ENCODE measurements at places on chromosomes 7 and 10. TPM values are rescaled to one million over a fixed set of nuclear protein-coding genes. Genes with fewer than 3 reads are reported as not detected.

HOXA3 gene
- total RNA-seq: not detected

HMX2 gene
- total RNA-seq: not detected

HOGA1 gene
- total RNA-seq: 0.31 TPM

AKR1B1 gene
- 52.3 TPM for total RNA-seq

GIMAP5 gene
- 2.2 TPM for total RNA-seq

VAX1 gene
- 2.5 TPM for total RNA-seq

PRPS1L1 gene
- total RNA-seq: not detected

NOC3L gene
- 27.2 TPM for total RNA-seq

CDHR1 gene
- total RNA-seq: 5.3 TPM

HOXA5 gene
- not detected for total RNA-seq

KLLN gene
- total RNA-seq: 0.63 TPM

CALML5 gene
- not detected for total RNA-seq

CRHR2 gene
- total RNA-seq: 2.8 TPM

SLC39A12 gene
- total RNA-seq: 2.5 TPM

HOXA10 gene
- not detected for total RNA-seq

RPP30 gene
- 57.0 TPM for total RNA-seq

BICC1 gene
- 4.7 TPM for total RNA-seq

NDUFB8 gene
- 133 TPM for total RNA-seq

KAZALD1 gene
- 0.94 TPM for total RNA-seq

TMEM270 gene
- total RNA-seq: not detected

SYPL1 gene
- total RNA-seq: 44.4 TPM

CYP26A1 gene
- total RNA-seq: 11.6 TPM

SLC18A3 gene
- not detected for total RNA-seq

GIMAP2 gene
- total RNA-seq: 1.9 TPM

RHOBTB1 gene
- 36.3 TPM for total RNA-seq

FAM237B gene
- not detected for total RNA-seq

PVRIG gene
- total RNA-seq: not detected

COBL gene
- 8.1 TPM for total RNA-seq

CYP2C19 gene
- total RNA-seq: not detected
